ENCODE measurements at places on chromosomes 1 and 21.

DNA sequence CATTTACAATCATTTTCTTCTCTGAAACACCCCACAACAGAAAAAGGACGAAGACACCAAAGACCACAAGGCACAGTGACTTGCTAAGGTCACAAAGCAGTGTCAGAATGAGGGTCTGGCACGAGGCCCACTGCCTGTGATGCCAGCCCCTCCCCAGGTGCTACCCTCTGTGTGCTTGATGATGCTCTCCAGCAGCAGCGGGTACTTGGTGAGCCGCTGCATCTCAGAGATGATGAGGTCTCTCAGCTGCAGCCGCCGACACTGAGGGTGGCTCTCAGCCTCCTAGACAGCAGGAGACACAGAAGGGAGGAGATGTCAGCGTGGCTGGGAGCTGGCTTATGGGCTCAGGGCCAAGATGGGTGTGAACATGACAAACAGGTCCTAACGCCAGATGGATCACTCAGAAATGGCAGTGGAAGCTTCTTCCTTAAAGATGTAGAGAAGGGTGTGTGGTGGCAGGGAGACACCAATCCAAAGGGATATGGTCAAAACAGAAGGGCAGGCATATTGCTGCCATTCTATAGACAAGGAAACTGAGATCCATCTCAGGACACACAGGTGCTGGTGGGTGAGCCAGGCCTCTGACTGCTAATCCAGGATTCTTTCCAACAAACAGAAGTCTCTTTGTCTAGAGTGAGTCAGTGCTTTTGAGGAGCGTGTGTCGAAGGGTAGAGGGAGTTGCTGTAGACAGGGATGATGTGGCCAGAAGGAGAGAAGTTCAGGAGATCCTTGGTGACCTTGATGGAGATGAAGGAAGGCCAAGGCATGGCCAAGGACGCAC lies 25.6 kb downstream of the LRRC71 start:
- no peak for DNase-seq

- no peak for DNase-seq
These were observed 16.2 kb downstream of the RHOU start for GRCh38 chr1:228751360-228752098.

GRCh38 chr1:93972341-93972740 lies 63.1 kb upstream of the GCLM start:
- DNase-seq: no peak

GRCh38 chr1:93851327-93851712 lies 27.7 kb downstream of the DNTTIP2 start:
- no peak for DNase-seq

DNA sequence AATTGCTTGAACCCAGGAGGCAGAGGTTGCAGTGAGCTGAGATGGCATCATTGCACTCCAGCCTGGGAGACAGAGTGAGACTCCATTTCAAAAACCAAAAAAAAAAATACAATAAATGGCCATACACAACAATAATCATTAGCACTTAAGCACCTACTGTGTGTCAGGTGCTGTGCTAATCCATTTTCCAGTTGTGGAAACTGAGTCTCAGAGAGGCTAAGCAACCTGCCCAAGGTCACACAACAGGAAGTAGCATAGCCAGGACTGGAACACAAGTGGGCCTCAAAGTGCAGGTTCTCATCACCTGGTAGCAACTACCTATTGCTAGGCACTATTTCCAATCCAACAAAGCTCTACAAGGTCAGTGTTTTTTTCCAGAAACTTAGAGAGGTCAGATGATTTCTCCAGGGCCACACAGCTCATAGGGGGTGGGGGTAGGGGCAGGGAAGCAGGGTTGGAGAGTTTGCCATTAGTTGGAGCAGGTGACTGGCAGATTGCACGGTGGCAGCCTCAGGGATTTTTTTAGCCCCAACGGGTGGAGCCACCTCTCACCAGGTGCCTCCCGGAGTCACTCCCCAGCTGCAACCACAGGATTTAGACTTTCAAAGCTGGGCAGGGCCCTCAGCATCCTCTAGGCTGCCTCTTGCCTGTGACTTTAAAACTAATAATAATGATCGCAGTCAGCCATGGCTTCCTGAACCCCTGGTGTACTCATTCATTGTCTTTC lies 52.5 kb upstream of the ID3 start:
- DNase-seq: no peak

DNA sequence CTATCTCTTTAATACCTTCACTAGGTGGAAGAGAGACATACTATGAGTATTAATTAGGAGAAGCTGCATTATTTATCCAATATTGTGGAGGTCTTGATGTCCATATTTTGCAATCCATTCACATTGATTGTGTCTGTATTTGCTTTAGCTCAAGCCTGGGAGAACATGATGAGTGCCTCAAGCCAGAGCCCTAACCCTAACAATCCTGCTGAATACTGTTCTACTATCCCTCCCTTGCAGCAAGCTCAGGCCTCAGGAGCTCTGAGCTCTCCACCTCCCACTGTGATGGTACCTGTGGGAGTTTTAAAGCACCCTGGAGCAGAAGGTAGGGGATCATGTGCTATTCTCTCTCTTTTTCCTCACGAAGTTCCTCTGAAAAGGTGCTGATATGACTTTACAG lies 99.5 kb downstream of the CC2D1B start:
- no peak for DNase-seq

DNA sequence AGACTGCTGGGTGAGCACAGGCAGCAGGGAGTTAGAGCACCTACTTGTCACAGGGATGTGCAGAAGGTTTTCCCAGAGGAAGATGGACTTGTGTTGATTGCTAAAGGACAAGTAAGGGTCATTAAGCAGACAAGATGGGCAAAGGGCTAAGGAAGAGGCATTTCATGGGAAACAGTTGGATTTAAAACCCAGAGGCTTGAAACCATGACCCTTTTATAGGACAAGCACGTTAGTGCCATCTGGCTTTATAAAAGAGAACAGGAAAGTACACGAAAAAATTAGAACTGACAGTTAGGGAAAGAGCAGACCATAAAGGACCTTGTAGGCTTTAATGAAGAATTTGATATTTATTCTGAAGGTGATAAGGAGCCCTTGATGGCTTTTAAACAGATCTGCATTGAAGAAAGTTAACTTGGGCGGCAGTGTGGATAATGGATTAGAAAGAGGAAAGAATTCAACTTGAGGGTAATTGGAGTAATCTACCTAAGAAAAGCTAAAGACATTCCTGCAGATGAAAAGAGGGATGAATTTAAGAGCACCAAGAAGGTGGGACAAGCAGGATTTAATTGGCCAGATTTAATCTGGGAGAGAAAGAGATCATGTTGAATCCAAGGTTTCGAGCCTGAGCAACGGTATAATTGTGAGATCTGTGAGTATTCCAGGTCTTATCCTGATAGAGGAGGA lies 68.6 kb downstream of the ZC3H11B start:
- no peak for DNase-seq

- DNase-seq: no peak
These were observed 502 bp downstream of the VANGL2 start for GRCh38 chr1:160400646-160401486.

GRCh38 chr21:34820051-34820450 lies 151.3 kb downstream of the CLIC6 start:
- no peak for DNase-seq

GRCh38 chr1:155971910-155972809 lies 6.2 kb downstream of the ARHGEF2 start:
- no peak for DNase-seq

DNA sequence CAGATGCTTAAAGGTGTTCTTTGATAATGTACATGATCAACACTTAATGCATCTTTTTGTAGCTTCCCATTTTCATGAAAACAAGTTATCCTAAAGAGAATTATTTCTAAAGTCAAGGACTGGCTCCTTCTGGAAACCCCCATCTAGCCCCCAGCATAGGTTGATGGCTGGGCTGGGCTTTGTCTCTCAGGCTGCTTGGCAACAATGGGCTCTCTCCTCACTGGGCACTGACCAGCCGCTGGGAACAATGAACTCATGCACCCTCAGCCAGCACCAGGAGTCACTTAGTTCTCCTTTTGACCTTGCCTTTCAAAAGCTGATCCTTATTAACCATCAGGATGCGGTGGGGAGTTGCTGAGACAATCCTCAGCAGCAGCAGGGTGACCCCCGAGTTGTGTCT lies 293.0 kb upstream of the PLXNA2 start:
- DNase-seq: no peak

DNA sequence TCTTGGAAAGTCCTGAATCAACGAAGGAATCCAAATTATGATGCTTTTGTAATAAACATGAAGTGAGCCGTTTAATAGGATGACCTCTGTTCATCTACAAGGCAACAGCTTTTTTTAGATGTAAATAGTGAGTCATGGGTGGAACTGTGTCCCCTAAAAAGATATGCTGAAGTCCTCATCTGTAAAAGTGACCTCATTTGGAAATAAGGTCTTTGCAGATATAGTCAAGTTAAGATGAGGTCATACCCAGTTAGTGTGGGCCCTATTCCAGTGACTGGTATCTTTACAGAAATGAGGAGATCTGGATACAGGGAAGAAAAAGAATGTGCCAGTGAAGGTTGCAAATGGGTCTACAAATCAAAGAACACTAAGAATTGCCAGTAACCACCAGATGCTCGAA lies 1287.3 kb upstream of the ADGRL4 start:
- DNase-seq: no peak

DNA sequence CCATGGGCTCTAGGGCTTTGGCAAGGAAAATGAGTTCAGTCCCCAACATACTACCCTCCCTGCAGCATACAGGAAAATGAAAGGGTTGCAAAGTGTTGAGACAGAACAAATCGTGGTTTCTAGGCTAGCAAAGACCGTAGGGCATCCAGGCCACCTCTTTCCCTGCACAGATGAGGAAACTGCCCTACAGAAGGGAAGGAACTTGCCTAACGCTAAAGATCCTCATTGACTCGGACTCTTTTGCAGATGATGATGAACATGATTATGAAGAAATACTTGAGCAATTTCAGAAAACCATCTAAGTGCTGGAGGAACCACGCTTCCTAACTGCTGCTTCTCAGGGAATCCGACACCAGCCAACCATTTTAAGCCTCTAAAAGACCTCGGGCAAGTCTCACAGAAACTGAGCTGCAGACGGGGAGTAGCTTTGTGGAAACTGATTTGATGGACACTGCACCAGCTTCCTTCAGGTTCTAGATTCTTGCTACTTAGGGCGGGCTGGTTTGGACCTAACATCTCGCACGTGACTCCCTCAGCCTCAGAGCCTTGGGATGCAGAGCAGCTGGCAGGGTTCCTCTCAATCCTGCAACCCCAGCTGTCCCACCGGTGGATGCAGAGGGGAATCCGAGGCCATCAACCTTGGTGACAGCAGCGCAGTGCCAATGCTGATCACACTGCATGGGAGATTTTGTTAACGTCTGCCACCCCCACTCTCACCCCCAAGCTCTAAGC lies 13.4 kb downstream of the THEMIS2 start:
- no peak for DNase-seq

- no peak for DNase-seq
These were observed 82.3 kb downstream of the TBX19 start for GRCh38 chr1:168362991-168363390.

DNA sequence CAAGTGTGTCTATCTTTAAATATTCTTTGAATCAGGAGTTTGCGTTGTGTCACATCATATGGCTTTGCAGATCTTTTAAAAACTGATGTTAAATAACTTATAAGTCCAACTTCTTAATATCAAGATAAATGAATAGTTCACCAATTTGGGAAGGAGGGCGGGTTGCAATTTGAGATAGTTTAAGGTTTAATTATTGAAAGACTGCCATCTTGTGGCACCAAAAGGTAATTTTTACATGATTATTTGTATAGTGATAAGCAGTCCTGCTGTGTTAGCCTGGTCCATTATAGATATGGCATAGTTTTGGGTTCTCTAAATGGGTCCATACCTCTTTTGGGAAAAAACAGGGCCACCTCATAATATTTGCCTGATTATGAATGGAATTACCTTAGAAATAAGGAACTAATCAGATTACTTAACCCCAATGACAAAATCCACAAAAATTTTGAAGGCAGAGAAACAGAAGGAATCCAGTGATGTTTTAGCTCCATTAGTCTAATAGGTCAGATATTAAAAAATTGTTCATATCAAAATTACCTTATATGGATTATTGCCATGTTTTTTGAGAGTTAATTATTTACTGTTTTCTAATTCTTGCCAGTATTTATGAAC lies 64.3 kb downstream of the PRKAA2 start:
- no peak for DNase-seq

- DNase-seq: no peak
These were observed 20.9 kb downstream of the URB1 start for GRCh38 chr21:32371913-32372314.

DNA sequence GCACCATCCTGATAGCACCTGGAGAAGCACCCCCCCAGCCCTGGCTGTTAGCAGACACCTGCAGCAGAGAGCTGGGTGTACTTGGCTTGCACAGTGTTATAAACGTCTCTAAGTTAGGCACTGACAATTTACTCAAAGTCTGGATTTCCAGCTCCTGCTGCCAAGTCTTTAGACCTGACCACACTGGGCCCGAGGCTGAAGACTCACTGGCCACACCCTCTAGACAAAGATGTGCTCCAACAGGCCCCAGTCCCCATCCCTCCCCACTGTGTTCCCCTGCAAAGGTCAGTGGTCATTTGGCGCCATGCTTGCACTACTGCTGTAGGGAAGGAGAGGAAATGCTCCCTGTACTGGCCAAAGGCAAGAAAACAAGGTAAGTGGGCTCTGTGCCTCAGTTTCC lies 31.1 kb downstream of the PADI6 start:
- DNase-seq: no peak

- no peak for DNase-seq
These were observed 111.3 kb upstream of the SAMSN1 start for GRCh38 chr21:14657241-14658008.

DNA sequence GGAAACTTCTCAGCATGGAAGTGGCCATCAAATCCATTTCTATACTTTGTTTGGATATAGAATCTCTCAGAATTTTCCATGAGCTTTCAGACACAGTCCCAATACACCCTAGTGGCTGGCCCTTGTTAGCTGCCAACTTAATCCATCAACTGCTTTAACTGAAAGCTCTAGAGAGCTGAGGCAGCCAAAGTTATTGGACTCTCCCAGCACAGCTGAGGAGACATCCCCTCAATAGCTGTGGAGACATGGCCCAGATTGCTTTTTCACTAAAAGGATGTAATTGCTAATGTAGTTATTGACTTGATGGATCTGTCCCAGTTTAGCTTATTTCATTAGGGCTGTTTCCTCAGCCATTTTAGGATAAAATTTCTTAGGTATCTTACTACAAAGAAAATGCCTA lies 94.8 kb upstream of the PRMT6 start:
- no peak for DNase-seq

GRCh38 chr21:46055863-46056281 lies 42.0 kb upstream of the COL6A2 start:
- DNase-seq: no peak

DNA sequence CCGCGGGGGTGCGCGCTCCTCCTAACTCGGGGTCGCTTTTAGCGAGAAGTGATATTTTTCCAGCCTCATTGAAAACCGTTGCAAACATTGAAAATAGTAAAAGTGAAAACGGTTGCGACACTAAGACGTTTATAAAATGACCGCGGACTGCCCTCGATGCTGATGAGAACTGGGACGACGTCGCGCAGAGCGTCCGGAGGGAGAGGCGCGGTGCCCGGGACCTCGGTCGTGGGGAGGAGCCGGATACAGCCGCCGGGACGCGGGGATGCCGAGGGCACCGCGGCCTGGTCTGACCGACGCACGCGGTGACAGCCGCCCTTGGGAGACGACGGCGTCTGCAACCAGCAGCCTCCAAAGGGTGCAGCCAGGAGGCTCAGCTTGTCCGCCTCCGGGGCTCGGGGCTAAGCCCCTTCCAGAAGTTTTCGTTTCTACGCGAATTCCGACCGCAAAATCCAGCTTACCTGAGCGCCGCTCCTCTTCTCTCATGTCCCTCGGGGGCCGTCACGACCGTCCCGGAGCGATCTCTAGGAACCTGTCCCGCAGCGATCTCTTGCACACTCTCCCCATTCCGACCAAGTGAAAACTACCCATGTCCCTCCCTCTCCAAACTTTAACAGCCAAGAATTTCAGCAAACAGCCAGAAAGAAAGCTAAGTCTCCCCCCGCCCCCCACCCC lies 144.4 kb upstream of the ETS2 start:
- no peak for DNase-seq

Measured in stimulated activated CD4-positive, alpha-beta T cell treated with anti-CD3 and anti-CD28 coated beads, TNF-alpha, amount 100 ng/mL, for 1 hour (primary cell).